Stimulated activated CD8-positive, alpha-beta memory T cell treated with anti-CD3 and anti-CD28 coated beads, Interleukin-15, amount 100 ng/mL, for 48 hours (primary cell): ENCODE measurements at places on chromosomes 4 and X.
A peak's percentile ranks its signal among the peaks of the same experiment; 100 is the strongest.

DNA sequence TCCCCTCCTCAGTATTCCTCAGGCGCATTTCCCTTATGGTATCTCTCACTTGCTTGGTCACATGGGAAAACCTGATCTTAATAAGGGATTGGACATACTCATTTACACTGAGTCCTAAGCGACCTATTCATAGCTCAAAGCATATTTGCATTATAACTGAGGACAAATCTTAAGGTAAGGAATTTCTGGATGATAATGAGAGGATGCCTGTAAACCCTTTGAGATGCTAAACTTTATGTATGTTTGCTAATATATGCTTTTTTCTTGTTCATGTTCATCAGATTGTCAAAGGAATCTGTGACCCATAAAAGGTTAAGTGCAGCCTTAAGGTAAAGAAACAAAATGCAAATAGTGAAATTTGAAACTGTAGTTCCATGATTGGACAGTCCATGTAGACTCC, 53.8 kb upstream of the TRPC5OS start:
- no peak for DNase-seq

- no peak for DNase-seq
These were observed 33.4 kb downstream of the TAPT1 start for GRCh38 chr4:16192631-16193518.

DNA sequence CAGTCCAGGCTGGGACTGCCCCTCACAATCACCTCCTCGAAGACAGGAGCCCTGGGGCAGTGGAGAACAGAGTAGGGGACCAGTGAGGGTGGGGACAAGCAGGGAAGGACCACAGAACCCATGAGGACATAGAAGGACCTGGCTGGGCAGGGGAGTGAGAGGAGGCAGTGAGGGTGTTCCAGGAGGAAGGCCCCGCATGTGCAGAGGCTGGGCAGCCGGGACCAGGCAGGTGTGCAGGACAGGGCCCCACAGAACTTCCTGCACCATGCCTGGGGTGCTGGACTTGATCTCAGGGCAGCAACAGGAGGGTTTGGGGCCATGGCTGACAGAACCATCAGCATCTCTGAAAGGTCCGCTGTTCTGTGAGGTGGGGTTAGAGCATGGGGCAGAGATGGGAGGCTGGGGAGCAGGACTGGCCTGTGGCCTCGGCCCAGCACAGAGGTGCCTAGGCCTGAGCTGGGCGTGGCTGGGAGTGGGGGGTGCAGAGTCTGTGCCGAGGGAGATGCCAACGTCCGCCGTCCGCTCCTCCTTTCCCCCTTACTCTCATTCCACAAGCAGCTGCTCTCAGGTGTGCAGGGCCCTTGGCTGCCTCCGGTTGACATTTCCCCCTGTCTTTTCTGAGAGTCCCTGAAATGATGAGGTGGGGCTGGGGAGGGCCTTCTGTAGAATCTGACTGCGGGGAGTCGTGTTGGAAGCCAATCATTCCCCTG, 40.8 kb downstream of the EVC start:
- no peak for DNase-seq

DNA sequence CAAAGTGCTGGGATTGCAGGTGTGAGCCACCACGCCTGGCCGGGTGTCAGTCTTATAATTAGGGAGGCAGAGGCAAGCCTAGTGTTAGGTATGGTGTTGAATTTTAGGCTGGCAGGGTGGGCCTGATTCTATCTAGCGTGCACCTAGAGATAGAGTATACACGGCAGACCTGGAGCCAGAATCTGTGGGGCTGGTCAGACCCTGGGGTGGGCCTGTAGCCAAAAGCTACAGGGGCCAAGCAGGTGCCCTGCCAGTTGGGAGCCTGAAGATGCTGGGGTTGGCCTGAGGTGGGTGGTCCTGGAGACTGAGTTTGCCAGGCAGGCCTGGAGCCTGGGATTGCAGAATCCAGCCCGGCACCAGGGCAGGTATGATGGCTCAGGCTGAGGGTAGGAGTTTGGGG, 1580.3 kb downstream of the ARAP2 start:
- DNase-seq: no peak

DNA sequence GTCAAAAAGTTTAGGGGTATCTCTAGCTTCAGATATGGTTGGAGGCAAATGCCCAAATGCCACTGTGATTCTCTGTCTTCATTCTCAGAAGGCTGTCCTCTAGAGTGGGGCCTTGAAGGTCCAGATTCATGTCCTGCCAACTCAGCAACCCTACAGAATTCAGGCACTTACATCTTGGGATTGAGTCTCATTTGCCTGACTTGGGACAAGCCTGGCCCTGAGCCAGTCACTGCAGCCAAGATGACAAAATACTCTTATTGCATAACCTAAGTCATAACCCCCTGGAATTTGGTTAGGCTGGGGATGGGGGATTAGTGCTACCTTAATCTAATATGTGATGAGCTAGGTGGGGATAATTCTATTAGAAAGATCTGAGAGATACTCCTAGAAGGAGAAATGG, 100.5 kb downstream of the AREG start:
- DNase-seq: no peak

- peak; percentile 86 for DNase-seq
These were observed at the start of gene ELK1 for GRCh38 chrX:47650164-47651042. TSS of gene ELK1 (minus strand) at chrX:47650563. CDS start at chrX:47641441, 9,122 bp downstream.

GRCh38 chr4:7910952-7911578, 28.6 kb downstream of the AFAP1 start:
- DNase-seq: no peak

- DNase-seq: no peak
These were observed 62.4 kb upstream of the NDP start for GRCh38 chrX:44035571-44035970.

- no peak for DNase-seq
These were observed 84.9 kb downstream of the EDA2R start for GRCh38 chrX:66553973-66554372.

DNA sequence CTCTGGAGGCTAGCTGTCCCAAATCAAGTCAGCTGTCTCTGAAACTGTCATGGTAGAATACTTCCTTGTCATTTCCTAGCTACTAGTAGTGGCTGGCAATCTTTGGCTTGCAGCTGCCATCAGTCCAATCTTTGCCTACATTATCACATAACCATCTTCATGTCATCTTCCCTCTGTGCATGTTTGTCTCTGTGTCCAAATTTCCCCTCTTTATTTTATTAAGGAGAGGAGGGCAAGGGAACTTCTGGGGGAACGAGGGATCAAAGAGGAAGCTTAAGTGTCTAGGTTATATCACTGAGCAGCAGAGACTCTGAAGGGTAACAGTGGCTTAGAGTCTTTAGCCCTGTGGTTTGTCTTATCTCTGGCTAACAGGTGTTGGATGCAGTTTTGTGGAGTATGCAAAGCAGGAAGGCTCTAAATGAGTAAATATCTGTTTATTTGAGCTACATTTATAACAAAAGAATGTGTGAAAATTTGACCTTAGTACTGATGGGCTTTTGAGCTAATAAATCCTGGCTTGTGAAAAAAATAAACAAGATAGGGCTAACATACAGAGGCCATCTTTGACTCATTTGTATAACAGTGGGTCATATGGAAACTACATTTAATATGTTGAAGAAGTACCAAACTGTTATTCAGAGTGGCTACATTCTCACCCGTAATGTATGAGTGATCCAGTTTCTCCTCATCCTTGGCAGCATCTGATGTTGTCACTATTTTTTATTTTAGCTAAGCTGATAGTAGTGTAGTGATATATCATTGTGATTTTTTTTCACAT, 49.4 kb upstream of the ENOX2 start:
- DNase-seq: no peak

DNA sequence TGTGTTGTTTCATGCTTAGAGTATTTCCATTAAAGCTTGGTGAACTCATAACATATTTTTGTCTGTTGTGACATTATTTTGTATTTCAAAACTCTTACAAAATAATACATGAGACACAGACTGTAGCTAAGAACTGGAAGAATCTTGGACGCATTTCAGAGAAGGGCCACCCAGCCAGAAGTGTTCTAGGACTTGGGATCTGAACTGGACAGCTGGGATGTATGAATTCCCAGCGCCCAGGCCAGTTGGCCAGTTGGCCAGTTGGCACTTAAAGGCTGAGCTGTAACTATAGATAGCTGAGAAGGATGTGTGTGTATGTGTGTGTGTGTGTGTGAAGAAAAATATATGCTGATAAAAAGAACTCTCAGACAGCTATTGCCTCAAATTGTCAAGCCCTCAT, 193.4 kb upstream of the GPR101 start:
- no peak for DNase-seq

GRCh38 chr4:115107411-115107810, 6.0 kb downstream of the NDST4 start:
- DNase-seq: no peak

DNA sequence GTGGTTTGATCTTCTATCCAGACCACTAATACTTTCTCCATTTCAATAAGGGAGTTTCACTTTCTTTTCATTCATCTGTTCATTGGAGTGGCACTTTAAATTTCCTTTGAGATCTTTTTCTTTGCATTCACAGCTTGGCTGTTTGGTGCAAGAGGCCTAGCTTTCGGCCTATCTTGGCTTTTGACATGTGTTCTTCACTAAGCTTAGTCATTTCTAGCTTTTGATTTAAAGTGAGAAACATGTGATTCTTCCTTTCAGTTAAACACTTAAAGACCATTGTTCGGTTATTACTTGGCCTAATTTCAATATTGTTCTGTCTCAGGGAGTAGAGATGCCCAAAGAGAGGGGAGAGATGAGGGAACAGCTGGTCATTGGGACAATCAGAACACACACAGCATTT, 24.3 kb downstream of the CXCL13 start:
- no peak for DNase-seq

DNA sequence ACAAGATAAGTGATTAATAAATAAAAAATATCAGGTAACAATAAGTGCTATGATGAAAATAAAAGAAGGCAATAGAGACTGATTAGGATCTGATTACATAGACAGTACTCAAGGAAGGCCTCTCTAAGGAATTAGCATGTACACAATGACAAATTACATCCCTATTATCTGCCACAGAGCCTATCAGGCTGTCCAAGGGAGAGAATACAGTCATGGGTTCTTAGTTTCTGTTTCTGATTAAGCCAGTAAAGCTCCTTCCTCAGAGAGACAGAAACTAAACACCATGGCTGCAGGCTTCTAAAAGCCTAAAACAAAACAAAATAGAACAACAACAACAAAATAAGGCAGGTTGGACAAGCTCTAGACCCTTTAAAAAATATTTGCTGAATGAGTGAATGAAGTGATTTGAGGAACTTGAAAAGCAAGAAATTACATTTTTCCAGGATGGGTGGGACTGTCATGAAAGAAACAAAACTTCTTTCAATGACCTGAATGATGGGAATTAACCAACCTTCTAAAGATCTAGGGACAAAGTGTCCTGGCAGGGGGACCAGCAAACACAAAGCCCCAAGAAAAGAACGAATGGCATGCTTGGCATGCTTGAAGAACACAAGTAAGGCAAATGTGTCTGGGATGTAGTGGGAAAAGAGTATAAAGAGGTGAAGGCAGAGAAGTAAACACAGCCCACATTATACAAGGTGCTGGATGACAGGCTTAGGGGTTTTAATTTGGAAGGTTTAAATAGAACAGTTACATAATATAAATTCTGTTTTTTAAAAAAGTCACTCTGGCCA, 44.1 kb downstream of the NAA11 start:
- no peak for DNase-seq

DNA sequence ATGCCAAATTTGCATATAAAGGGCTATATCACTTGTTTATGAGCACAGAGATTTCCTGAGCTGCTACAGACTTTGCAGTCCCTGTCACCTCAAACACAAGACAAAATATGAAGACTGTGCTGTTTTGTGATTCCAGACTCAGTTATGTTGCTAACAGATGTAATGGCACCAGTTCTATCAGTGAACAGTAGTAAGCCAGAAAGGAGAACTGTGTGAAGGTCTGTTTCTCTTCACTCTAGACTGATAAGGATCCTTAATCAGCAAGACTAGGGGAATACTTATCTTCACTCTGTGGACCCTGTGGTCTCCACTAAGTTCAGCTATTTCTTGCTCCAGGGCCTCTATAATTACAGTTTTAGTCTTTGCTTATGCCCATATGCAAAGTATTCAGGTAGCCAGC, 82.7 kb downstream of the ANXA5 start:
- no peak for DNase-seq

GRCh38 chr4:7487502-7487901, 52.8 kb upstream of the PSAPL1 start:
- DNase-seq: no peak

GRCh38 chrX:132909643-132910042, 48.8 kb downstream of the HS6ST2 start:
- no peak for DNase-seq

DNA sequence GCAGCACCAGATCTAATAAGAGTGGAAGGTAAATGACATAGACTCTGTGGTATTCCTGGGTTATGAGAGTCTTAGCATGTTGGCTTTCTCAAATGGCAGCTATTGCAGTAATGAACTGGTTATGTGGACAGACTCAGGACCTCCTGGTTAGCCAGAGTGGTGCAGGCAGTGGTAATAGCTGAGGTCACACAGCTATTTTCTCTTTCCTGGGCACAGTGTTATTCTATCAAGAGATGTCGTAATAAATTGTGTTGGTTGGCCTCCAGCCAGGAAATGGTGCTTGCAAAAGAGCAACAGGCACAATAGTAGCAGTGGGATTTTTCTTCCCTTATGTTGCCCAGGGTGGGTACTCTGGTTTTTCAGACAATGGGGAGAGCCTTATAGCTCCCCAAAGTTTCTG, 279.2 kb upstream of the FGF16 start:
- no peak for DNase-seq

GRCh38 chrX:123190096-123190495, 6.0 kb downstream of the GRIA3 start:
- no peak for DNase-seq

- DNase-seq: no peak
These were observed 108.7 kb upstream of the ATP6AP2 start for GRCh38 chrX:40471965-40472648.

GRCh38 chrX:127128282-127128681, 308.8 kb downstream of the PRR32 start:
- no peak for DNase-seq

GRCh38 chr4:177041356-177041755, 248.6 kb upstream of the VEGFC start:
- DNase-seq: no peak

DNA sequence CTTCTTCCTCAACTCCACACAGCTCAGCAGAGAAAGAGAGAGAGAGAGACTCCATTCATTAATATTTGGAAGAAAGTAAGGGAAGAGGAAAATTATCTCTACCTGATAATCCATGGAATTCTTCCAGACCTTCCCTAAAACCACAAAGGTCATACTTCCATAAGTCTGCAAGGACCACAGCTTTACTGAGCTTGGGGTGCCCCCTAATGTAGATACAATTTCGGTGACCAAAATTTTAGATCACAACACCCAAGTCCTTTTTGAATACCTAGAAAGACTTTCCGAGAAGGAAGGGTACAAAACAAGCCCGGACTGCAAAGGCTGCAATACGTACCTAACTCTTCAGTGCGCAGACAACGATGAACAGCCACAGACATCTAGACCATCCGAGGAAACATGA, 523.9 kb downstream of the GLUD2 start:
- DNase-seq: no peak

- no peak for DNase-seq
These were observed 11.3 kb downstream of the DOCK11 start for GRCh38 chrX:118506805-118507480.

DNA sequence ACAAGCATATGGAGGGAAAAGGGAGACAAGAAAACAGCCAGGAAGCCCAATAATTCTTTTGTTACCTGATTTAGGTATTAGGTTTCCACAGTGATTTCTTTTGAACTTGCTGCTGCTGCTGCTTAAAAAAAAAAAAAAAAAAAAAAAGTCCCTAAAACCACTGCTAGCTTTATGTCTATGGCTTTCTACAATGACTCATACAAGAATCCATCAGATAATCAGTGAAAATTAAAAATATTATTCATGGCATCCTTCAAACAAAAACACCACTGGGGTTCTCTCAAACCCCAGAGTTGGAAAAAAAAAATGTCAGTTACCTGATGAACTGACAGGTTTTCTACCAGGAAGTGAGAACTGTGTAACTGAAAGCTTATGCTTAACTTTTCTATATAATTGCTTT, 14.3 kb downstream of the EPHA5 start:
- DNase-seq: no peak
